ENCODE measurements at places on chromosomes 5 and 9.

- DNase-seq: no peak
Observed at GRCh38 chr5:56075361-56075760, 80.6 kb upstream of the IL6ST start.

- no peak for DNase-seq
Observed at GRCh38 chr9:93114984-93115335, 18.9 kb downstream of the CARD19 start.

GRCh38 chr5:78806544-78806943 is 158.0 kb upstream of the LHFPL2 start:
- no peak for DNase-seq

DNA sequence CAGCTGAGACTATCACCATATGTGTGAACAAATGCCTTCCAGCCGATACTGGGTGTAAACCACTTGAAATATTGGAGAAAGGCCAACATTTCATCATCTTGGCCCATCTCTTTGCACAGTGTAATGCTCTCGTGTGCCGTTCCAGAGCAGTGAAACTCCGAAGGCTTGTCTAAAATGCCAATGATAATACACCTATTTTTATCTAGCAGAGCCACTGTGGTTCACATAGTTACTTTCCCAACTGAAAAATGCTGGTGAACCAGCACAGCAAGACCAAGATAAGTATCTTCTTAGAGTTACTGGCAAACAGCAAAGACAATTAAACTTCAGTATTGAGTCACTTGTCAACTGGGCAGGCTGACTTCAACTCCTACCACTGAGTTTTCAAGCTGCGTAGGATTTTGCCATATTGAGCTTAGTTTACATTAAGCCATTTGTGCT is 379.9 kb upstream of the ACTBL2 start:
- DNase-seq: no peak

GRCh38 chr9:91515074-91515687 is 91.5 kb upstream of the NFIL3 start:
- peak; percentile 26 for DNase-seq

GRCh38 chr5:173293817-173294672 is 34.2 kb downstream of the STC2 start:
- DNase-seq: peak; percentile 54

- no peak for DNase-seq
Observed at GRCh38 chr5:32299059-32299677, 13.6 kb downstream of the MTMR12 start.

- DNase-seq: no peak
Observed at GRCh38 chr5:113357696-113358476, 76.9 kb downstream of the TSSK1B start.

- no peak for DNase-seq
Observed at GRCh38 chr9:97910357-97910756, 11.9 kb downstream of the TRMO start.

DNA sequence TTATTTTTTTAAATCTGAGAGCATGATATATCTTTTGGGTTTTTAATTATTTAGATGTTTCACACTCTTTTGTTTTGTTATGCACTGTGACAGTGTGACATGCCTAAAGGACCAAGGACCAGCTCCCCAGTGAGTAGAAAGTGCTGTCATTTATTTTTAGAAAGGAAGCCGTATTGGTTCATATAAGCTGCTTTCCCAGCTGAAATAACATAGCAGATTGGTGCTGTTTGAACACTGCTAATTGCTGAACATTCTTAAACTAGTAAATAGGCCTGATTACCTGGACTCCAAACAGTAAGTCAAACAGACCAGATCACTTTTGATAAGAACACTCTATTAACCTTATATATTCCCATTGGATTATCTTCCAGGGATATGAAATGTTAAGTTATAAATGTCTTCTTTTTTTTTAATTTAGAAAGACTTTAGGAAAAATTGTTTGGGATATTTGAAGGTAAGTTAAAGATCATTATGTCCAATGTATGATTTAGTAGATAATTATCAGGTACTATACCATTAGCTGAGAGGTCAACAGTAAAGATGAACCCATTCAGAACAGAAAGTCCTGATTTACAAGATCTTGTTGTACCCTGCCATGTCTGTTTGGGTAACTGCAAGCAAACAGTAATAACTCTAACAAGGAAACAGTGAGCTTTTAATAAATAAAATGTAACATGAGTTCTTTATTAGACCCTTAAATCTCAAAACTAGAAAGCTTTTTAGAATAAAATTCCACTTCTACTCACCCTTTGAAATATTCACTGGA is 27.8 kb upstream of the ELL2 start:
- no peak for DNase-seq

- no peak for DNase-seq
Observed at GRCh38 chr5:110873773-110874437, 135.1 kb downstream of the SLC25A46 start.

- no peak for DNase-seq
Observed at GRCh38 chr9:34591917-34592866, 2.7 kb upstream of the CNTFR start.

GRCh38 chr5:155343468-155343867 is 329.9 kb downstream of the KIF4B start:
- DNase-seq: no peak

GRCh38 chr9:78311886-78312524 is 15.1 kb downstream of the PSAT1 start:
- DNase-seq: no peak

- DNase-seq: no peak
Observed at GRCh38 chr5:167489202-167489601, 802.2 kb upstream of the WWC1 start.

DNA sequence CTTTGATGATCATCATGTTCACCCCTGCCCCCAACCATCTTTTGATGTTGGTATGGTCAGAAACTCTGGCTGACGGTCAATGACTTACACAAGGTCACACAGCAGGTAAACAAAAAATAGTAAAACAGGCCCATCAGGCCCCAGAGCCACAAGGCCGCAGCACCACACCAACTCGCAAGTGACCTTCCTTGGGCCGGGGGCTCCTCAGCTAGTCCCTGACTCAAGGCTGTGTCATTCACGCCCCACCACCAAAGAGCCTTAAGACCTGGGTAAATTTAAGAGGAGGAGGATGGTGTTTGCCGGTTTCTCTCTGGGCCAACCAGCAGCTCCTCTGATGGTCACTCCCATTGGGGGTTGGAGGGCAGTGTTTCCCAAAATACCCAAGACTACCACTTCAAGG is 55.8 kb downstream of the PSMB7 start:
- no peak for DNase-seq

GRCh38 chr9:73565026-73565425 is 413.4 kb downstream of the ANXA1 start:
- no peak for DNase-seq

DNA sequence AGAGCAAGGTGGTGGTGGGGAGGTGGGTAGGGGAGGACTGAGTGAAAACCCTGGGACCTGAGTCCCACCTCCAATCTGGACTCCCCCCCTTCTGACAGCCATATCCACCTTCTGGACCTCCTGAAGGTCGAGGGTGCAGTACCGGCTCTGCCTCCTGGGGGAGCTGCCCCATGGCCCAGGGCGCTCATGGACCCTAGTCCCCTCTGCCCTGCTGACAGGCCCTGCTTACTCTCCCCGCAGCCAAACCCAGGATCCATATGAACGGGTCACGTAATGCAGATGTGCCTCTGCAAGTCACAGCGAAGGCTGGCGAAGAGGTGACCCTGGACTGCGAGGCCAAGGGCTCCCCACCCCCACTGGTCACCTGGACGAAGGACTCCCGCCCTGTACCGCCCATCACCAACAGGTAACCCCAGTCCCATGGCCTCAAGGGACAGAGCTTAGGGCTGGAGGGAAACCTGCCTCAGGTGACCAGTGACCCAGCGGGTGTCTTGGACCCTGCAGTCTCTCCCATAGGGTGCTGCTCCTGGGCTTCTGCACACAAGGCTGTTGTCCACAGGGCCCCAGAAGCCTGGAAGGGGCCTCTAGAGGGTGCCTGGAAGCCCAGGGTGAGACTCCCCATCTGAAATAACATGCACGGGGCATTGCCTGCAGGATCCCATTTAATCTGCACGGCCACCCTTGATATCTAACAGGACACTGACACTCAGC is 61.7 kb downstream of the HMCN2 start:
- no peak for DNase-seq

DNA sequence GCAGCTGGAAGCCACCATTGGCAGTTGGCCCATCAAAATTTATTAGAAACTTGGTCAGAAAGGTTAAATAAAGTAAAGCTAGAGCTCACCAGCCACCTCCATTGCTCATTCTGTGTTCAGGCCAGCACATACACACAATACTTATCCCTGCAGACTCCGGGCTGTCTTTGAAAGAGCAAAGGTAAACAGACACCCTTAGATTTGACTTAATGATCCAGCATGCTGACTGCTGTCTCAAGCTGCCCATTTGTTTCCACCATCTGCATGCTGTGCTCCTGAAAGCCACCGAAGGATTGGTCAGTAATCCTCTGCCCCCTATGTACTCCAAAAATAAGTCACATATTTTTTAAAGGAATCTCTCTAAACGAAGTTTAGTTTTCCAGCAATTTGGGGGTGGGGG is 1059.8 kb upstream of the DMAC1 start:
- no peak for DNase-seq

- no peak for DNase-seq
Observed at GRCh38 chr9:20315677-20316076, 306.6 kb downstream of the MLLT3 start.

GRCh38 chr5:83740741-83741140 is 20.1 kb upstream of the HAPLN1 start:
- DNase-seq: no peak

DNA sequence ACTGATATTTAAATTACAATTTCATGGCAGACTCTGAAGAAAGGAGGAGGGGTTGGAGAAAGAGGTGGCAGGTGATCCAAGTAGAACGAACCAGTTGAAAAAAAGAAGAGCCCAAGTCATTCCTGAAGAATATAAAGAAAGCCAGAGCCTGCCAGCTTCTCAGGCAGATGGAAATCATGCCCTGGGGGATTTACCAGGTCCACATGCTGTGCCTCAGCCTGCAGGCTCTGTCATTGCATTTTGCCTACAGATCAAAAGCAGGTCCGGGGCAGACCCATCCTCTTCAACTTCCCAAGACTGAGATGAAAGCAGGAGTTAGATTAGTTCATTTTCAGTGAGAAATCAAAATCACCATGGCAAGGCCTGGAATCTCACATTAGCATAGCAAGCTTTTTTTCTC is 48.5 kb downstream of the GDNF start:
- DNase-seq: no peak

- no peak for DNase-seq
Observed at GRCh38 chr5:97476852-97477534, 293.9 kb upstream of the RIOK2 start.

DNA sequence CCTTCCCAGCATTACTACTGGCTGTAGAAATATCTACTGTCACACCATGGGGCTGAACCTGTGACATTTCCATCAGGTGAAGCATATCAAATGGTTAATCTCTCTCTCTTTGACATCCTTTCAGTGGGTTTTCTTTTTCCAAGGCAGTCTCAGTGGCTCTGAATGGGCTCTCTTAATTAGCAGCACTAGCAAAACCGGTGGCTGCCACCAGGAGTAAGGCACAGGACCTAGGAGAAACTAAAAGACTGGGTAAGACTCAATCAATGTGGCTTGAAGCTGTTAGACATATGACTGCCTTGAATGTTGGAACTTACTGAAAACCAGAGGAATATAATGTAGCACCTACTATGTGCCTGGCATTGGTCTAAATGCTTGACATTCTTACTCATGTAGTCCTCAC is 445.0 kb upstream of the KIF2A start:
- DNase-seq: no peak

- no peak for DNase-seq
Observed at GRCh38 chr5:175452166-175452565, 8.2 kb upstream of the DRD1 start.

DNA sequence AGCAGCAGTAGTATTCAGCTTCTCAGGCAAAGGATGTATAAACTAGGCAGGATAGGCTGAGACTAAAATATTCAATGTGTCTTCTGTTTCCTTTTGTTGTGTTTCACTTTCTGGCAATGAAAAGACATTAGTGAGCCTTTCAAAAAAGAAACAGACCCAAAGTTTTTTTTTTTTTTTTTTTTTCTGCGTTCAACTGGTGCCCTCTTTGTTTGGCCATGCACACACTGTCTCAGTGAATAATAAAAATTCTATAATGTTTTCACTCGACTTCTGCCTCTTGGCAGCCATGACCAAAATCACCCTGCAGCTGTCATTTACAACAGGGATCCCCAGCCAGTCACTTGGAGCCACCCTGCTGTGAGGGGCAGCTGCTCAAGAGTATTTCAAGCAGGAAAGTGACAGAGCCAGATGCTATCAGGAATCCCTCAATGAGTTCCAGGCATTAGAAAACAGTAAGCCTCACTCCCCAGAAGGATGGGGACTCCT is 44.0 kb upstream of the MAN2A1 start:
- DNase-seq: no peak

GRCh38 chr9:16258708-16259107 is 611.8 kb downstream of the BNC2 start:
- DNase-seq: no peak

GRCh38 chr5:180380856-180381255 is 27.7 kb upstream of the GFPT2 start:
- DNase-seq: no peak

DNA sequence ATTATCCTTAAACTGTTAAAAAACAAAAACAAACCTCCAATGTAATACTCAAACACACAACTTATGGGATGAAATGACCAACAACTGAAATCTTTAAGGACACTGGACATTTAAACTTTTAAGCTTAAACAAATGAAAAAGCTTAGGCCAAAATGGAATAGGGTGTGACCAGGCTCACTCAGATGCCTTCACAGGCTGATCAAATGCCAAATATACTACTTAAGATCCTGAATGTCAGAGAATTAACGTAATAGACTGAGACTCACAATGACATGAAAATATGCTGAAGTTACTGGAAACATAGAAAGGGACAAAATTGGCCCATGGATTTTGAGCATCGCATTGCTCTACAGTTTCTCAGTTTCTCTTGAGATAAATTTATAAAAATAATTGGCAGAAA is 286.8 kb downstream of the ADAMTS6 start:
- DNase-seq: no peak

DNA sequence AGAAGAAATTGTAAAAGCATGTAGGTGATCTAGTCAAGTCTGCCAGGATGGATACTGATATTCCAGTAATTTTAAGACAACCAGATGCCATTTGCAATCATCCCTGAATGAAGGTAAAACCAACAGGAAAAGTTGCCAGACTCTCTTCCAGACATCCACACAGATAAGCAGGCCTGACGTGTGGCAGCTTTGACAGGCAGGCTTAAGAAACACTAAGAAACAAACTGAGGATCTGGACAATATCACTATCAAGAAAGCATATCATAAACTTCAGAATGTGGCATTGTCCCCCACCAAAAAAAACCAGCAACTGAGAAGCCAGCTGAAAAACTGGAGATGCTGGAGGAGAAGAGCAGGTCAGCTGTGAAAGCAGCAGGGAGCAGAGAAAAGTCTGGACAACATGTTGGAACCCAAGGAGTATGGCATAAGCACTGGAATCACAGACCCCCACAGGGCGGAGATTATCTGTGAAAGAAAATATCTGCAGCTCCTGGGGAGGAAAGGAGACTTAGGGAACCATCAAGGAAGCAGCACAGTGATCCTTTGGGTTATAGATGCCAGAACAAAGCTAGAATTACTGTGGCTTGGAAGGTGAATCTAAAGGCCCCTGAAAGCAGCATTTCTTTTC is 307.0 kb downstream of the CWC27 start:
- DNase-seq: no peak

GRCh38 chr9:120830151-120830550 is 12.6 kb downstream of the PSMD5 start:
- DNase-seq: no peak
